ENCODE measurements at places on chromosomes 4 and X.

GRCh38 chr4:159607809-159608208 lies 504.9 kb downstream of the RAPGEF2 start:
- no peak for DNase-seq

- no peak for DNase-seq
Observed at GRCh38 chr4:38769441-38769840, 13.3 kb downstream of the TLR10 start.

GRCh38 chrX:38652934-38653442 lies 91.6 kb downstream of the TSPAN7 start:
- DNase-seq: no peak

GRCh38 chrX:149979126-149979644 lies 40.9 kb upstream of the EOLA2 start:
- no peak for DNase-seq

- DNase-seq: no peak
Observed at GRCh38 chr4:77395481-77395880, 210.1 kb upstream of the CXCL13 start.

DNA sequence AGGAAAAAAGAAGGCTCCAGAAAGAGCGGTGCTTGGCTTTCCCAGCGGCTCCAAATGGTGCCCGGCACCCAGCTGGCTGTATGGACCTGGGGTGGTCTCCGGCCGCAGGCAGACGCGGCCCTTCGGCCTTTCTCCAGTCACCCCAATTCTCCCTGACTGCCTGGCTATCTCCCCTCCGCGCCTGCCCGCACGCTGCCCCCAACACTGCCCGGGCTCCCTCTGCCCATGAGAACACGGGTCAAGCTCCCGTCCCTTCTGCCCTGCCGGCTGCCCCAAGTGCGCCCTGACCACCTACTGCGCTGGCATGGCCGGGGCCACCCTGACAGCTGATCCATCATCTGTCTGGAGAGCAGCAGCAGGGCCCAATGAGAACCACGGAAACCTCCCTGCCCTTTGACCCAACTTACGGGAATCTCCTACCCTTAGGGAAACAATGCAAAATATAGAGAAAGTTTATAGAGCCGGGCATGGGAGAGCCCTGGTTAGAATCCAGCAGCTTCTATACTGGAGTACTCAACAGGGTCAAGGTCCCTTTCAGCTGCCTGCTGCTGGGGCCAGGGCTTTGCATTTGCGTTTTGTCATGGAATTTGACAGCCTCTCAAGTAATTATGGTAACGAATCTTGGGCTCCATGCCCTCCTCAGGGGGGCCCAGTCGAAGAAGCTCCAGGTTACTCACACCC lies 1.2 kb upstream of the FAM3A start:
- no peak for DNase-seq

GRCh38 chr4:116272336-116272735 lies 813.0 kb downstream of the TRAM1L1 start:
- DNase-seq: no peak

DNA sequence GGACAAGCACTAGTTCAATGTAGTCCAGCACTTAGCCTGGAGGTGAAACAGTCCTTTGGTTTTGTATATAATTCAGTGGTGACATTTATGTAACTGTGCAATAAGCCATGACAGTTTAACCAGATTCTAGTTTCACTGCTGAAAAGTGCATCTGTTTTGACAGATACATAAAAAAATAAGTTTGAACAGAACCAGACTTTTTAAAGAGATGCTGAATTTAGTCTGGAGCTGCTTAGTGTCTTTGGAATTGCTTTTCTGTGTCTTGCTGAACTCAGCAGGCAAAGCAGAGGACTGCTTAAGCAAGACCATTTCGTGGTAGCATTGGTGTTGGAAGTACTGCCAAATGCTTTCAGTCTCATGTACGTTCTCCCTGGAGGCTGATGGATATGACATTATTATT lies 393.5 kb downstream of the MAPK10 start:
- no peak for DNase-seq

- DNase-seq: no peak
Observed at GRCh38 chr4:106806158-106806797, 229.8 kb downstream of the DKK2 start.

DNA sequence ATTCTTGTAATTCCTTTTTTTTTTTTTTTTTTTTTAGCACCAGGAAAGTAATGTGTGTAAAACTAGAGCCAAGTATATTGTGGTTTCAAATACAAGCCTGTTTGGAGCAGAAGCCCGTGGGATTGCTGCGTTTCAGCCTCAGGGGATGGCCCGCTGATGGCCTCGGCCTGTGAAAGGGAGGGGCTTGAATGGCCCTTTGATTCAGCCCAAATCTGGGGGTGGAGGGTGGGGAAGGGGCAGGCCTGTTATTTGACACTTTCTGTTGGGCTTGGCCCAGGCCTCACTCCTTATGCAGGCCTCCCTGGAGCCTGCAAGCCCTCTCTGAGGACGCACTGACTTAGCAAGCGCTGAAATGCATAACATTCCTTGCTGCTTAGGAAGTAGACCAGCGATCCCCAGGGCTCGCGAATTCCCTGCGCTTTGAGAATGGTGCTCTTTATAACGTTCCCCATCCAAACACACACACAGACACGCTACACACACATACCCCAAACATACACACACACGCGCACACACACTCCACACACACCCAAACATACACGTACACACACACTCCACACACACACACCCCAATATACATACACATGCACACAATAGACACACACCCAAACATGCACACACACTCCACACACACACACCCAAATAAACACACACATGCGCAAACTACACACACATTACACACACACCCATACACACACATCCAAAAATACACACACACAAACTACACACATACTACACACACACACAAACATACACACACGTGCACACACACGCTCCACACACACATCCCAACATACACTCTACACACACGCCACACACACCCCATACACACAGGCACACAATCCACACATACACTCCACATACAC lies 29.6 kb downstream of the TLR10 start:
- no peak for DNase-seq

DNA sequence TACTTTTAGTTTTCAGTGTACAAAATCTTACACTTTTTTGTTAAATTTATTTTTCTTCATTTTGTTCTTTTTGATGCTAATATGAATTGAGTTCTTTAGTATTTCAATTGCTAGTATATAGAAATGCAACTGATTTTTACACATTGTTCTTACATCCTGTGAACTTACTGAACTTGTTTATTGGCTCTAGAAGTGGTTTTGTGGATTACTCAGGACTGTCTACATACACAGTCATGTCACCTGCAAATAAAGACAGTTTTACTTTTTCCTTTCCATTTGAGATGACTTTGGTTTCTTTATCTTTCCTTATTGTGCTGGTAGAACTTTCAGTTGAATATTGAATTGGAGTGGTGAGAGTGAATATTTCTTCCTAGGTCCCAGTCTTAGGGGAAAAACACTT lies 40.8 kb upstream of the ANXA10 start:
- DNase-seq: no peak

- DNase-seq: no peak
Observed at GRCh38 chr4:69523385-69524132, 27.9 kb upstream of the UGT2B4 start.

GRCh38 chr4:39036172-39036571 lies 4.0 kb upstream of the TMEM156 start:
- no peak for DNase-seq

DNA sequence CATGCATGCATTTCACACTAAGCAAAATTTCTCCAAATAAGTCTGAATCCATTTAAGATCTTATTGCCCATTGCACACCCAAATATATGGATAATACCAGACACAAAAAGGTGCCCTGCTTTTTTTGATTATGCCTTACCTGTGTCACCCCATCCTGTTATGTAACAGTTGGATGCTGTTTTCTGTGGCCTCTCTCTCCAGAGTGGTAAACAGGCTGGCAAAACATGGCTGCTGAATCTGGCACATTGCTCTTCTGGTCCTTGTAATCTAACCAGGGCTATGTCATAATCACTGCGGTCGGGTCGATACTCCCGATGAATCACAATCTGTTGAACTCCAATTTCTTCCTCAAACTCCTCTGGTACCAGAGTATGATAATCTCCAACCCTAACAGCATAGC lies 70.1 kb downstream of the PRSS12 start:
- no peak for DNase-seq

Measured in SK-N-MC (cell line).